ENCODE measurements at places on chromosomes 12 and 14.

DNA sequence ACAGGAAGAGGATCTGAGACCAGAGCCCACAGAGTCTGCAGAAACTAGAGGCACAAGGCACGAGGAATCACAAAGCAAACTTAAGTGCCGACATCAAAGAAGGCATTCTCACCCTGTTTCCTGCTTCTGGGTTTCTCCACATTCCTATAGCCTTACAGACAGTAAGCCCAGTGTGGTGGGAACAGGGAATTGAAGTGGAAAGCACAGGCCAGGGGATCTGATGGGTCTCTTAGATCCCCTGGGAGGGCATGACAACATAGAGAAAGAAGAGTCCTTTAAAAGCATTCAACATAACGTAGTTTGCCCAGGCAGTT, 75.6 kb upstream of the FRMD6 start:
- DNase-seq, result no peak

DNA sequence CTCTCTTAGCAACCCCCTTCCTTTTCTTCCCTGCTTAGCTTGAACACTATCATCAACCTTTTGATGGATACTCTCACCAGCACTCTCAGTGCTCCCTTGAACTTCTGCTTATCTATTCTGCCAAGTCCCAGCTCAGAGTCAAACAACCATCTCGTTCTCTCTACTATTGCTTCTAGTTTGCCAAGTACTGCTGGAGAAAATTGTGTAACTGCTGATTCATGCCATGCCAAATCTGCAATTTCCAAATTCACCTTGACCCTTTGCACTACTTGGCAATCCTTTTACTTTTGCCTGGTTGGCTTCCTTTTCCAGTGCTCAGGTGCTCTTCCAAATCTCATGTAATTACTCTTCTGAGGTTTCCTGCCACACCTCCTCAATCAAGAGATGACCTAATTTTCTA, 2.8 kb upstream of the CCDC196 start:
- DNase-seq, result no peak

DNA sequence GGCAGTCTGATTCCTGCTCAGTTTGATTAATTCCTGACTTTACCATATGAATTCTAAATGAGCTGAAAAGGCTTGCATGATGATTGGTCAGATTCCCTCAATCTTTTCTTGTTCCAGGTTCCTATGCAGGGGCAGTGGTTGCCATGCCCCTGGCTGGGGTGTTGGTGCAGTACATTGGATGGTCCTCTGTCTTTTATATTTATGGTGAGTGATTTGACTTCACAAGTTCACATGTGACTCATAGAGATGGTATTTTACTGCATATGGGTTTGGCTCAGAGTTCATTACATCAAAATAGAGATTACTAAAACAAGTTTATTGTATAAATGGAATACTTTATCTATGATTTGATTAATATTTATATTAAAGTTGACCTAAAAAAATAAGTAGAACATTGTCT, 44.8 kb downstream of the SLC17A8 start:
- no peak for DNase-seq

DNA sequence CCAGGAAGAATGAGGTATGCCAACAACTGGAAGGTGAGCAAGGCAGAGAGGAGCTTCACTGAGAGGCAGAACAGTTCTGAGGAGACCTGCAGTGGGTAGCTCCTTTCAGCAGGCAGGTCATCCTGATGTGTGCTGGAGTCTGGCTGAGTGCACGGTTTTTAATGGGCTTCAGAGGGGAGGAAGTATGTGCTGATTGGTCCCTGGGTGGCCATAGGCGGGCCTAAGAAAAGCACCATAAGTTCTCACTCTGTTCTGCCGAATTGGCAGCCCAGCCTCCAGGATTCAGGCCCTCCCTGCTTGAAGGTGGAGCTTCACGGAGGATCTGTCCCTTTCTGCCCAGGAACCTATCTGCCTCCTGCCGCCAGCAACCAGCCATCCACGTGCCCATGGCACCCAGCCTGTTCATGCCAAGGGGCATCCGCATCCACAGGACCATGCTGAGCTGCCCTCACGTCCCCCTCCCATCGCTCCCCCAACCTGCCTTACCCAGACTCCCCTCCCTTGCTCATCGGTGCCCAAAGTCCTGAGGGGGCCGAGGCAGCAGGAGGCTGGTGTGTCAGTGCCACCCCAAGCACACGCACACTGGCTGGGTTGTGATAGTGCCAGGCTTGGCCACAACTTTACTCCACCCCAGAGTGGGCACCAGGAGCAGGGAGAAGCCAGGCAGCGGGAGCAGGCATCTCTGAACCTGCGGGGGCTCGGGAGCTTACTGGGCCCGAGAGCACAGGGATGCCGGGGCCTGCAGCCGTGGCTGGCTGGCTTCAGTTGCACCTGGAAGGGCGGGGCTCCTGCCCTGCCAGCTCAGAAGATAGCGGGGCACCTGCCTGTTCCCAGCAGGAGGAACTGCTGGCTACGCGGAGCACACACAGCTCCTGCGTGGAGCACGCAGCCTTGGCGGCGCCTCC, 608.4 kb upstream of the FOXG1 start:
- DNase-seq, result no peak

DNA sequence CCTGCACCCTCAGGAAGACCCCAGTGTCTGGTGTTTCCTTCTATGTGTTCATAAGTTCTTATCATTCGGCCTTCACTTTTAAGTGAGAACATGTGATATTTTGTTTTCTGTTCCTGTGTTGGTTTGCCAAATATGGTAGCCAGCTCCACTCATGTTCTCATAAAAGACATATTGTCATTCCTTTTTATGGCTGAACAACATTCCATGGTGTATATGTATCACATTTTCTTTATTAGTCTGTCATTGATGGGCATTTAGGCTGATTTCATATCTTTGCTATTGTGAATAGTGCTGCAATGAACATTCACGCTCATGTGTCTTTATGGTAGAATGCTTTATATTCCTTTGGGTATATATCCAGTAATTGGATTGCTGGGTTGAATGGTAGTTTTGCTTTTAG, 645.1 kb downstream of the SLC16A7 start:
- DNase-seq, result no peak

GRCh38 chr14:96027431-96028355, 11.5 kb upstream of the C14orf132 start:
- DNase-seq, result no peak

DNA sequence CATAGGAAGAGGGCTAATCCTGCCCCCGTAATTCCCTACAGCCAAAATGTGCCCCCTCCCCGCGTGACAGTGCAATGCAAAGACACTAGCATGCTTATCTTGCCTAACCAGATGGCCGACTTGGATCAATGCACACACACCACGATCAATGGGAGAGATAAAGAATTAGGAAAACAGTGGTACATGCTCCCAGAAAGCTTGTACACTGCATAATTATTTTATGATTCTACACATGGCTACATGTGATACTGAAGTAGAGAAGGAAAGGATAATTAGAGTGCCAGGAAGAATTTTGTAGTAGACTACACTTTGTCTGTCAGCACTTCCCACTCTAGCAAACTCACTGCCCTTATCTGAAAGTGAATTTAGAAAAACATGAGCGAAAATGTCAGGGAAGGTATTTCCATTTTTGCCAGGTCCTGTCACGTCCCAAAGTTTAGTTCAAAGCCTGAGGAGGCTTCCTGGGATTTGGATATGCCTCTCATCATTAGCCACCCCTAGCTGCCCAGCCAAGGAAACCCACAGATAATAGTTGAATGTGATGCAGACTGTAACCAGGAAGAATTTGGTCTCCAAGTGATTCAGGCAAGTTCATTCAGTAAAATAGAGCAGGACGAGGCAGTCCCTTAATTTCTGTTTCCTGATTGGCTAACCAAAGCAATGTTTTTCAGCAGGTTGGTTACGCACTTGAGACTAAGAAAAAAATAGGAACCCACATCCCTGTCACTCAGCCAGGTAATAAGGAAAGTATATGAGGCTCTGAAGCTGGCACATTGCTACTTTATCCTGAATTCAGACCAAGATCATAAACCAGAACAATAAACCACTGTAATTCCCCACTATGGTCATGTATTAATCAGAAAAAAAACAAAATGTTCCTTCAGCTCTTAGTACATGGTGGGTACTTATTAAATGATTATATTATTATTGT, 199.6 kb upstream of the OTX2 start:
- no peak for DNase-seq

GRCh38 chr12:109264095-109264942, 44.8 kb downstream of the FOXN4 start:
- DNase-seq, result no peak

DNA sequence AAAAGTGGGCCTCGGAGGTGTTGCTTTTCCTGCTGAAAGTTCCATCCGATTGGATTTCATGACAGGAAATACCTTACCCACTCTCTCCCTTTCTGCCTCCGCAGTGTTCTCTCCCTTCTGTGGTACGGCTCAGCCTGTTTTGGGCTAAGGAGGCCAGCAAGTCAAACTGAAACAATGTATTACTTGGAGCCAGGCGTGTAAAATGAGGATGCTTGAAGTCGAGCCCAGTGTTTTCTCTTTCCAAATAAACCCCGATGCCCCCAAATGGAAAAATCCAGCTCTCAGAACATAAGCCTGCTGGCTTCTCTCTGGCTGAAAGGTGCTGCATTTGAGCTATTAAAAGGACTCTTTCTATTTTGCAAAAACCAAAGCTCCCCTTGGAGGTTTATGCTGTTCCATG, 124.7 kb downstream of the ZNF664 start:
- DNase-seq, result no peak

DNA sequence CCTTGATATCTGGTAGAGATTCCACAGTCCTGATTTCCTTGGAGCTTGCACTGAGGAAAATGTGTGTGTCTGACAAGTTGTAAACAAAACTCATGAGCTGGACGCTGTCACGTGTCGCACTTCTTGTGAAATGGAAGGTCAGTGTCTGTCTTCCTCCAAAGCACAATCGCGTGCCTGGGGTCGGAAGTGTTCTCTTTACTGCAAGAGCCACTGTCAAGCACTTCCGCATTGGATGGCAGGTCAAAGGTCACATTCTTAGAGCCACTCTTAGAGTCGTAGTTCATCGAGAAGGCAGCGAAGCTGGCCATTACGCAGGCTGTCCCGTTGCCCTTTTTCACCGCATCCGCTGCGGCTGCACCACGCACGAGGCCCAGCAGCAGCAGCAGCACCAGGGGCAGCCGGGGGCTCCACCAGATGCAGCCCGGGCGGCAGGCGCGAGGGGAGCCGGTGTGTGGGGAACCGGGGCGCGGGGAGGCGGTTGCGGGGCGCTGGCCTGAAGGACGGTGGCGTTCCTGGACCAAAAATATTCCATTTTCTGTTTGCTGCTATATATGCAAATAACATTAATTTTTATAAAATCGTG, 45.0 kb downstream of the LRTM2 start:
- no peak for DNase-seq

- no peak for DNase-seq
Measured at GRCh38 chr12:109336593-109336992, 11.1 kb upstream of the MYO1H start.

- DNase-seq, result no peak
Measured at GRCh38 chr12:115972241-115972640, 305.3 kb downstream of the MED13L start.

Data from naive thymus-derived CD8-positive, alpha-beta T cell (primary cell).